ENCODE measurements at places on chromosomes 6 and 20.

GRCh38 chr6:168016721-168017525, 19.5 kb downstream of the KIF25 start:
- DNase-seq, result no peak

DNA sequence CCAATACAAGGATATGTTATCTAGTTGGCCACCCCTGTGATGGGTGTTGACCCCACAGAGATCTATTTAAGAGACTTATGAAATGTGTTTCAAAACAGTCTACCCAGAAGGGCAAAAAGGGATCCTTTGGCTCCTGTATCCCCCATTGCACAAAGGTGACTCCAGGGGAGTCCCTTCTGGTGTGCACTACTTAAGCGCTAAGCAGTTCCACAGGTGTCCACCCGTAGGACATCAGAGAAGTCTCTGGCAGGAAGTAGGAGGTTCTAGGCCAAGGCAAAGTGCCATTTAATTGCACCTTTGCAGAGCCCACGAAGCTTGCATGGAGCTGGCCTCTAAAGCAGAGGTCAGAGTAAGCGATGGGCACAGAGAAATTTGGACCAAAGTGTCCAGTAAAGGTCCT, 147.7 kb downstream of the MRPL14 start:
- no peak for DNase-seq

DNA sequence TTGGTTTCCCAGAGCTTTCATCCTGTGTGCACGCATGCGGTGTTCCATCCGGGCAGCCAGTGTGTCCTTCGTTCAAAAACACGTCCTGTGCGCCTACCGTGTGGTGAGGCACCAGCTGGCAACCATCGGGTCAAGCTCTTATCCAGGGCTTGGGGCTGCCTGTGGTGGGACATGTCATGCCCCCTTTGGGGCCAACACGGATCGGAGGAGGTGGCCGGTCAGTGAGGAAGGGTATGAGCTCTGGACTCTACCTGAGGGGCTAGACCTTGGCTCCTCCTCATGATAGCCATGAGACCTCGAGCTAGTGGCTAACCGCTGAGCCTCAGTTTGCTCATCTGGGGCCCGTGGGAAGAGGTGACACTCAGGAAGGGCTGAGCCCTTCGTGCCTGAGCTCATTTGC, 158.5 kb upstream of the PMEPA1 start:
- DNase-seq, result no peak

DNA sequence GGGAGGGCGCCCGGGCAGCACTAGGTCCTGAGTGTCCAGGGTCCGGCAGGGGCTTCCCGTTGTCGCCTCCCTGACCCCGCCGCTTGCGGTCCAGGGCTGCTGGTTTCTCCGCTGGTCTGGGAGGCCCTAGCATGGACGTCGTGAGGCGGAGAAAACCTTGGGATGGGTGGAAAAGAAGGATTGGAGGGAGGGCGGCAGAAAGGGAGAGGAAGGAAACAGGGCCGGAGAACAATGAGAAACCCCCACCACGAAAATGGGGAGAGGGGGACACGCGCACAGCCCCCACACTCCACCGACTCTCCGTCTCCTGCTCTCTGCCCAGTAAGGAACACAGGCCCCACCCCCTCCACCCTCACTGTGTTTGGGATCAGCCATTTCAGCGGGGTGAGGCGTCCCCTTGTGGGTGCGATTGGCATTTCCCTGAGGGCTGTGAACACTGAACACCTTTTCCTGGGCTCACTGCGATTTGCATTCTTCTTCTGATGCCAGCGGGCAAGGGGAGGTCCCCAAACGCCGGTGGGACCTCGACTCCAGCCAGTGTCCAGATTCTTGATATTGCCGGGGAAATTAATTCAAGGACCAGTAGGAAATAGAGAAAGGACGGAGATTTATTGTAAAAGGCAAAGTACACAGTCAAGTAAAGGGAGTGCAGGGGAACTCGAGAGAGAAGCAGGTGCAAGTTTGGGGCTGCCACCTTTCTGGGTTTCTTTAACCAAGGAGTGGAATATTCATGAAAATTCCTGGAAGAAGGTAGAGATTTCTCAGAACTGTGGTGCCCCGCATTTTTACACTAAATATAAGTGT, 3.3 kb upstream of the RAET1G start:
- DNase-seq, result peak; percentile 64

DNA sequence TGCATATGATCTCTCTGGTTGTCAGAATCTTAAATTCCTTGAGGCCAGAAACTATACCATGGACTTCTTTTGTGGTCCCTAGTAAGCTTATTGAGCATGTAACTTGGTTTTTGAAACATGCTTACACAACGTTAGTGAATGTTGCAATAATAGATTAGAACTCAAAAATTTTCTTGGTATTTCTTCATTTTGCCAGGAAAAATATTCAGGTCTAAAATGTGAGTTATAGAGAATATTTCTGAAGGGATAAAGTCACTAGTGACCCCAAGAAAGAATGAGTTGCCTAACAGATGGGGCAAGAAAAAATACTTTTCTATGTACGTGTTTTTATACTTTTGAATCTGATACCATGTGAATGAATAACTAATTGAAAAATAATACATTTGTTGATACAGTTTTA, 195.4 kb downstream of the TFAP2A start:
- no peak for DNase-seq

GRCh38 chr20:54189630-54190029, 15.8 kb upstream of the CYP24A1 start:
- DNase-seq, result no peak

DNA sequence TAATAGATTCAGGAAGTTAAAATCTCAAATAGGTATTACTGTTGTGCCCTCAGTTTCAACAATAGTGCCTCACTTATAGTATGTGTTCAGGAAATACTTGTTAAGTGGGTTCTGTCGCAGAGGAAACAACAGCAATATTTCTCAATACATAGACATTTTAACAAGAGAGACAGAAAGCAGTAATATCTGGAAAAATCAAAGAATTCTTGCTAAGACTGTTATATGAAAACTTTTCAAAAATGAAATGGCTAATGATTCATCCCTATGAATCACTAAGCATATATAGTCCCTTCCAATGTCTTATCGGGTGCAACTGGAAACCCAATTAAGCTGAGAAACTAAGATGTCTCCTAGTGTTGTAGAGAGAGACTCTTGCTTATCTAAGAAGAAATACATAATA, 668.9 kb downstream of the TFAP2A start:
- no peak for DNase-seq

GRCh38 chr6:166714187-166714510, 87.1 kb upstream of the RPS6KA2 start:
- DNase-seq, result no peak

GRCh38 chr6:131775886-131776285, 31.9 kb upstream of the ENPP1 start:
- DNase-seq, result no peak
